Non-pigmented ciliary epithelial cell (primary cell): ENCODE measurements at places on chromosomes 11 and 22.

GRCh38 chr11:35784699-35785098 lies 122.1 kb downstream of the TRIM44 start:
- DNase-seq, result no peak

- DNase-seq, result no peak
These were observed 101.3 kb upstream of the DBX1 start for GRCh38 chr11:20261526-20261925.

GRCh38 chr11:2668876-2669275 lies 30.9 kb downstream of the KCNQ1OT1 start:
- DNase-seq, result no peak

DNA sequence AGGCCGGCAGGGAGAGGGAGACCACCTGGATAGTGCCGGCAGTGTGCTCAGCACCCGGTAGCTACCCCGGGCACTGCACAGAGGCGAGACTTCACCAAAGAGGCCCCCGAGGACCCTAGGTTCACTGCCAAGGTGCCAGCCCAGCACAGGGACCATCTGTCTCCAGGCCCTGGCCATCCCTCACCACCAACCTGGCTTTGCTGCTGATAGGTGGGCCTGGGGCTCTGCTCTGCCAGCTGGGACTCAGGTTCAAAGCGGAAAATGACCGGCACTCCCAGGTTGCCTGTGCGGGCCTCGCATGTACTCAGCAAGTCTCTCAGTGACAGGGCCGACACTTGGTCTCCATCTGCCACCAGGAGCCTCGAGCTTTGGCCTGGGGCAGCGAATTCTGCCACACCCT lies 812.2 kb downstream of the BRD1 start:
- no peak for DNase-seq

- no peak for DNase-seq
These were observed 3.4 kb downstream of the HRAS start for GRCh38 chr11:531919-532526.

- DNase-seq, result no peak
These were observed 5.6 kb downstream of the AP1B1 start for GRCh38 chr22:29382580-29383302.

GRCh38 chr22:28051091-28051786 lies 132.2 kb upstream of the PITPNB start:
- DNase-seq, result no peak

- no peak for DNase-seq
These were observed 12.0 kb downstream of the SLC35E4 start for GRCh38 chr22:30647536-30647935.

DNA sequence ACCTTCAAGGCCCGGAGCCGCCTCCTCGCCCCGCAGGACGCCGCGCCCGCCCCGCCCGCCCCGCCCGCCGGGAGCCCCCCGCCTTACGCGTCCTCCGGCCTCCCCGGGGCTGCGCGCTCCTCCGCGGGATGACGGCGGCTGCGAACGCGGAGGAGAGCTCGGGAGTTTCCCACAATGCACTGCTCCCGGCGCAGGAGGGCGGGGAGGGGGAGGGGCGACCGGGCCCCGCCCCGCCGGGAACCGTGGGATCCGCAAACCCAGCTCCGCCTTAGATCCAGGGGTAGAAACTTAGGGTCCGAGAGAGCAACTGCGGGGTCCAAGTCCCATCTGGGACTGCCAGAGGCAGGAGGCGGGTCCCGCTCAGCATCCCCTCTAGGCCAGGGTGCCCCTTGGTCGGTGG lies at the start of gene CEND1:
CEND1 (minus strand) TSS at position 148 of the 400 bp plus-strand sequence. CDS start 1,514 bp downstream, outside the sequence.
- no peak for DNase-seq

DNA sequence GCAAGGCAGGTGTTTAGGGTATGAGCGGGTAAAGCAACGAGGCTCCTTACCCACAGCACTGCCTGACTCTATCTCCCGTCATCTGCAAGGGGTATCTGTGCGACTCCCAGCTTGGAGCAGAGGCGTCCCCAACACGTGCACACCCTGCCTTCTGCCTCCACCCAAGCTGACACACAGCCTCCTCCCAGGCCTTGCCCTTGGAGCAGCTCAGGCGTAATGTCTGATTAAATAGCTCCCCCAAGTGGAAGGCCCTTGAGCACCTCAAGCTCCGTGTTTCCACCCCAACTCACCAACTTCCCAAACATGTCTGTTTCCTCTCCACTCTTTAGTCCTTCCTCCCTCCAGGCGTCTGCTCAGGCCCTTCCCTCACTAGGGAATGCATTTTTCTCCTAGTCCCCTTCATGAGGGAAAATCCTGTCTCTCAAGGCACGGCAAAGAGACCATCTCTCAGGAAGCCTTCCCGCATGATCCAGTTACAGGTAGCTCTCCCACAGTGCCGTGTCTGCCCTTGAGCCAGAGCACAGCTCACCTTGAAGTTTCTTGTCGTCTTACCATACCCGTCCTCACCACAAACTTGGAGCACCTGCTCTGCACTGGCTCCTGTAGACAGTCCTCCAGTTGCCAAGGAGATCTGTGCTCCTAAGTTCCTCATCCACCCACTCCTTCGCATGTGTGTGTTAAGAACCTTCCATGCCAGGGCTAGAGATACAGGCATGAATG lies 15.8 kb downstream of the CYB5R2 start:
- DNase-seq, result no peak

- no peak for DNase-seq
These were observed 12.3 kb downstream of the PKNOX2 start for GRCh38 chr11:125176866-125177265.

GRCh38 chr11:126051117-126051516 lies 11.5 kb downstream of the CDON start:
- DNase-seq, result no peak

DNA sequence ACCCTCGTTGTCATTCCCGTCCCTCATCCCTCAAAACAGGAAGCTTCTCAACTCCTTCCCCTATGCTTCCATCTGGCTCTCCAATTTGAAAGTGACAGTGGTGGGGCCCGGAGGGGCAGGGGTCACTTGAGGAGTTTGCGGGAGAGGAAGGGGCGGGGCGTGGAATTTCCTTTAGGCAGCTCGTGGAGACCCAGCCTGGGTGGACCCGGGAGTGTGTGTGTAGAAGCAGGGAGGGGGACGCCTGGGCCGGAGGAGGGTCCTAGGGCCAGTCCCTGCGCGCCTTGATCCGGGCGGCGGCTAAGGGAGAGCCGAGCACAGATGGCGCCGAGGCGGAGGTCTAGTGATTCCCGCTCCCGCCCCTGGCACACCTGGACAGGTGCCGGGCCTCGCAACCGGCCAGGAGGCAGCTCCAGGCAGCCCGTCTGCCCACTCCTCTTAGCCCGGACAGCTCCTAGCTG lies 7.8 kb upstream of the PAX6 start:
- DNase-seq, result no peak

DNA sequence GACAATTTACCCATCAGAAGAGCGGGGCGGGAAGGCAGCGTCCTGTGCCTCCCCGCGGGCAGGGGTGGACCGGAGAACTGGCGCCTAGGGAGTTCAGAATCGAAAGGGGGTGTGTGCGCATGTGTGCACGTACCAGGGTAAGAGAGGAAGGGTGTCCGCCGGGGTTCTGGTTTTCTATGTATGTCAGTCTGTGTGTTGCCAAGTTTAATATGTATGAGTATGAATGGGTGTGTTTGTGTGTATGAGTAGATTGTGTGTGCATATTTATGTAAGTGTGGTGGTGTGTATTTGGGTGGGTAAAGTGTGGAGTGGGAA lies 2.0 kb downstream of the KCNC1 start:
- DNase-seq, result no peak
